ENCODE measurements at places on chromosomes 2 and 18.
A peak's percentile ranks its signal among the peaks of the same experiment; 100 is the strongest.

GRCh38 chr2:22035361-22035830 is 911.6 kb downstream of the TDRD15 start:
- DNase-seq, result no peak

- DNase-seq, result no peak
Measured at GRCh38 chr2:188647430-188648070, 326.6 kb upstream of the COL3A1 start.

DNA sequence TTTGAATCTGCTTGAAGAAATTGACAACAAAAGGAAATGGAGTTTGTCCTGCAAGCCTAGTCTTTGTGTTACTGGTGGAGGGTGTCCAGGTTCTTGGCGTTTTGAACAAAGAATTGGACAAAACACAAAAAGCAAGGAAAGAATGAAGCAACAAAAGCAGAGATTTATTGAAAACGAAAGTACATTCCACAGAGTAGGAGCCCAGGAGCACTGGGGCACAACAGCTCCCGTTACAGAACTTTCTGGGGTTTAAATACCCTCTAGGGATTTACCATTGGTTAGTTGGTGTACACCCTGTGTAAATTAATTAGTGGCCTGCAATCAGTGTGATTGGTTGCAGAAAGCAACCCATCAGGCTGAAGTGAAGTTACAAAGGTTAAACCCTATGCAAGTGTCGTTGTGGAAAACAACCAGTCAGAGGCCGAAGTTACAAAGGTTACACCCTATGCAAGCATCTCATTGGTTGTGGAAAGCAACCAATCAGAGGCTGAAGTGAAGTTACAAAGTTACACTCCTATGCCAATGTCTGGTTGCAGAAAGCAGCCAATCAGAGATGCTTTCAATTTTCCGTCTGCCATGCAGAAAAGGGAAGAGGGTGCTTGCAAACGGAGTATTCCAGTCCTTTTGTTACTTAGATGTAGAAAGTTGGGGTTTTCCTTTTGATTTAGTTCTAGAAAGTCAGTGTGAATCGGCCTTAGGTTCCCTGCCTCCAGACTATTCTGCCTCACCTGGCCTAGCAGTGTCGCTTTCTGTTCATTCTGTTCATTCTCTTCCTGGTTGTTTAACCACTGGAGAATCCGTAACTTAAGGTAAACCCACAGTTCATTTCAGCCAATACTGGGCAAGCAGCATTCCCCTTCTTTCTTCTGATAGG is 47.6 kb upstream of the PTH2R start:
- peak; percentile 96 for DNase-seq

DNA sequence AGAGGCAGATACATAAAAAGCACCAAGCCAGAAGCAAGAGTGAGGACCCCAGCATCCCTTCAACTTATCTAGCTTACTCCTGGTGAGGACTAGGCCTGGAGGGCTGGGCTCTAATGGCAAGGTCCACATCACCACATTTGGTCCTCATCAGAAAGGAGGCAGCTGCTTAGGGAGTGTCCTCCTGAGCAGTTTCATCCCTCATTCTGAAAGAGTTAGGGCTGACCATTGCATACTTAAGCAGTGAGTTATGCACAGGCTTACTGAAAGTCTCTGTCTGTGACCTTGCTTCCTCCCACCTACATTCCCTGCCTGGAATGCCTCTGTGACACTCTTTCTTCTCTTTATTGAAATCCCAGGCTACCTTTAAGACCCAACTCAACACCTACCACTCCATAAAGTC is 301.8 kb upstream of the ACVR2A start:
- DNase-seq, result no peak

GRCh38 chr2:223075301-223076270 is 23.6 kb downstream of the KCNE4 start:
- no peak for DNase-seq

GRCh38 chr2:43989545-43989944 is 6.2 kb downstream of the LRPPRC start:
- no peak for DNase-seq

DNA sequence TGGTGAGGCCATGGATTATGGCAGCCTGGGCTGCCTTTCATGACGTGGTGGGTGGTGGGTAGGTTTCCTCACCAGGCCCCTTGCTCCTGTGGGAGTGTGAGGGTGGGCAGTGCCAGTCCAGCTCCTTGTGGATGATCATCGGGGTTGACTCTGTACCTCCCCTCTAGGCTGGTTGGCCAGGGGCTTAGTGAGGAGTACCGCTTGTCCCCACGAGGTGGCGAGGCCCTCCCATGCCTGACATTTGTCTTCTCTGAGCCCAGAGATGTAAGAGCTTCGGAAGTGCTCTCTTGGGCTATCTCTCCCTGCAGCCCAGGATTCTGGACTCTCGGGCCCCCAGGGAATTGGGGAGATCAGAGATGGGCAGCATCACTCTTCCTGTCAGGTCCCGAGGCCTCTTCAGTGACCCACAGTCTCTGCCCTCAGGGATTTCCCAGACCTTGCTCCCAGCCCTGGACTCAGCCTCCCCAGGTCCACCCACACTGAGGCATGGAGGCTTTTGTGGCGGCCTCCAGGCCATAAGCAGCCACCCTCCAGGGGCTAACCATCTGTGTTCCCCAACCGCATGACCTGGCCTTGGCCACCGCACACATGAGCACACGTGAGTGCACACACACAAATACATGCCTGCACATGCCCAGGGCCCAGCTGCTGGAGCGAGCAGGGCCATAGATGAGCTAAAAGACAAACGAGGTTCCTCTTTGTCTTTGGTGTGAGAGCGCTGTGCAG is 6.5 kb downstream of the SPR start:
- peak; percentile 73 for DNase-seq

DNA sequence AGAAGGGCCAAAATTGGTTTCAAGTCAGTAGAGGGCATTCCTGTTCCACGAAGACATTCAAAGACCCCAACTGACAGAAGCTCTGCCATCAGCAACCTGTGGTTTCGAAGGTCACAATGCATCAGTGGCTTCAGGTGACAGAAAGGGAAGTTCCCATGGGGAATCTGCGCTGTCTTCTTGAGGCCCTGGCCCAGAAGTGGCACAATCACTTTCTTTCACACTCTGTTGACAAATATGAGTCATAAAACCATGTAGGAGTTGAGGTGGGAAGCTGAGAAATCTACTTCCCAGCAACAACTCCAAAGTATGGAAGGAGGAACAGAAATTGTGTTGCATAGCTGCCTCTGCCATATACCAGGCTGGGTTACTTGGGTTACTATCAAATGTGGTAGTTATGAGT is 621.1 kb upstream of the FANCL start:
- no peak for DNase-seq

DNA sequence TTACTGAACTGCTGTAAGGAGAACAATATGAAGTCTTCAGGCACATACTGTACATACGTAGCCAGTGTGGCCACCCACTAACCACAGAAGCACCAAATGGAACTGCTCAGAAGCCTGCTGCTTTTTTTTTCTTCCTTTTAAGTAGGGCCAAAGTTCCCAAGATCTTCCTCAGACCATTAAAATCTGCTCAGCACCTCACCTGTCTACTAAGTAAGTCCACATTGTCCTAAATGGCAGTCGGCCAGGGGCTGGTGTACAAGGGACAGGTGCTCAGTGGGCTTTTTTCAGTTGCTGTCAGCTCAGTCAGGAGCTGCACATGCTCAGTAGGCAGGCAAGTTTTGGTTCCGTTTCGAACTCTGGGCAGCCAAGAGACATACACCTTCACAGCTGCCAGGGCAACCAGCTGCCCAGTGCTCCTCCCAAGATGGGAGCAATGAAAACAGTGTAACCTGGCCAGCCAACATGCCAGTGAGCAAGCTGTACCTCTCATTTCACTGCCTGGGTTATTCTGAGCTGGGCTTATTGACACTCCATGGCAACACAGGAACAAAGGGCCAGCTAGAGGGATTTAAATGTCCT is 86.1 kb downstream of the ACVR1 start:
- DNase-seq, result no peak

DNA sequence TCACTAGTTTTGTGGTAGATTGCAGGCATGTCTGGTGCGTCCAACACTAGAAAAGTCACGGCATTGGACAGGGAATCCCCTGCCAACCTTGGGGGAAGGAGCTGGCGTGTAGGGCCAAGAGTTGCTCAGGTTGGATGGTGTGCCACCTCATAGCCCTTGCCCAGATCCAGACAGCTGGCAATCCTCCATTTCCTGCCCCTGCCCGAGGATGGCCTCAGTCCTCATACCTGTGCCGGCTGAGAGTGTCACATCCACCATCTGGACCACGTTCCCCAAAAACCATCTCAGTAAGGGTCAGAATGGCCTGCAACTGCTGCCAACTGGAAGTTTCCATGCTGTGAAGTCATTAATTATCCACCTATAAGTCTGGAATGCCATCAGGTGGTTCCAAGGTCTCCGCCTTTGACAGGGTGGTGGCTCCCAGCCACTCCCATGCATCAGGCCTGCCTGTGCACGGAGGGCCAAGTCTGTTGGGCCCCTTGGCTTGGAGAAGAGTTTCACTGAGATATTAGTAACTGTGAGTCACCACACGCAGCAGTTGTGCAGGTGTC is 55.0 kb downstream of the IMPA2 start:
- no peak for DNase-seq

GRCh38 chr2:174545240-174545639 is 52.4 kb downstream of the WIPF1 start:
- DNase-seq, result no peak

DNA sequence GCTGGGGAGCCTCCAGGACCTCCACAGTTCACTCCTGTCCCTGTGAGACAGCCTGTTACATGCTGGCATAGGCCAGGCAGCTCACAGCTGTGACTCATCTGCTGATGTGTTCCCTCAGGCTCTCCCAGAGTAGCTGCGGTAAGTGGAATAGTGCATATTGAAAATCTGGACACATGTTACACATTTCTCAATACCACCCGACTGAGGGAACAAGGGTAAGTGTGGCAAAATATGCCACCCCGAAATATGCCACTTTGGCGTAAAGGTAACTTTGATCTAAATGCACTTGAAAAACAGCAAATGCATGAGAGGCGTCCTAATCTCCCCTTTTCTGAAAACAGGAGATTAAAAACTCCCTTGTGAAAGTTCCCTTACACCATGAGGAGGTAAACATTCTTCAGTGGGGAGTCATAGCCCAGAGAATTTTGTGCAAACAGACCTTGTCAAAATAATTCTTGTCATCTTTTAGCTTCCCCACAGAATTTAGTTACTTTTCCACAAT is 557.9 kb downstream of the CCDC85A start:
- no peak for DNase-seq

- DNase-seq, result no peak
Measured at GRCh38 chr18:47512726-47513435, 261.4 kb upstream of the SKOR2 start.

DNA sequence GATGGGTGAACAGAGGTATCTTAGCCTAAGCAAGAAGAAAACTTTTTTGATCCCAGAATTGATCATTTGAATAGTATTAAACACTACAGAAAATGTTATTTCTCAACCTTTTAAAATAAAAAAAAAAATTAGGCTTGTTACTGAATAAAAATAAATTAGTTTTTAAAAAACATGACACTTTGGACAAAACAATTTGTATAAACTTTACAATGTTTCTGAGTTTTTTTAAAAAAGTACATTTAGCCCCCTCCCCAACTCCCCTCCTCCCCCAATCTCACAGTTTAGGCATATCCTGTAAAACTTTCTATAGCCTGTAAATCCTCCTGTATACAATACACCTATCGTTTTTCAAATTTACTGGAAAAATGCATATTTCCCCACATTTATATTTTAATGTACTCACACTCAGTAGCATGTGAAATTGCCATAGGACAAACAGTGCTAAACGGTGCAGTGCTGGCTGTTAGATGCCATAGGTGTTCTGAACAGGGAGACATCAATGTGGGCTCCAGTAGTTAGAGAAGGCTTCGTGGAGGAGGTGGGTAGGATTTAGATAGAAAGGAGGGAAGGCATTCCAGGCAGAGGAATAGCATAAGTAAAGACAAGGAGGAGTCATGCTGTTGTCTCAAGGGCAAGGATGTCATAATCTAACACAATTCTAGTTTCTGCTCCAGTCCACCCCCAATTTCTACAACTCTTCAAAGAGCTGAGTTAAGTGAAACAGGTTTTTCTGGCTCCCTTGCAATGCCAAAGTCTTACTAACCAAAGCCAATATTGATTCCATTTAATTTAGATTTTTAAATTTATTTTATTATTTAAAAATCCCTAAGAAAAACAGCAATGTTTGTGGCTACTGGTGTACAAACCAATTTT is 50.9 kb downstream of the SP3 start:
- DNase-seq, result no peak

DNA sequence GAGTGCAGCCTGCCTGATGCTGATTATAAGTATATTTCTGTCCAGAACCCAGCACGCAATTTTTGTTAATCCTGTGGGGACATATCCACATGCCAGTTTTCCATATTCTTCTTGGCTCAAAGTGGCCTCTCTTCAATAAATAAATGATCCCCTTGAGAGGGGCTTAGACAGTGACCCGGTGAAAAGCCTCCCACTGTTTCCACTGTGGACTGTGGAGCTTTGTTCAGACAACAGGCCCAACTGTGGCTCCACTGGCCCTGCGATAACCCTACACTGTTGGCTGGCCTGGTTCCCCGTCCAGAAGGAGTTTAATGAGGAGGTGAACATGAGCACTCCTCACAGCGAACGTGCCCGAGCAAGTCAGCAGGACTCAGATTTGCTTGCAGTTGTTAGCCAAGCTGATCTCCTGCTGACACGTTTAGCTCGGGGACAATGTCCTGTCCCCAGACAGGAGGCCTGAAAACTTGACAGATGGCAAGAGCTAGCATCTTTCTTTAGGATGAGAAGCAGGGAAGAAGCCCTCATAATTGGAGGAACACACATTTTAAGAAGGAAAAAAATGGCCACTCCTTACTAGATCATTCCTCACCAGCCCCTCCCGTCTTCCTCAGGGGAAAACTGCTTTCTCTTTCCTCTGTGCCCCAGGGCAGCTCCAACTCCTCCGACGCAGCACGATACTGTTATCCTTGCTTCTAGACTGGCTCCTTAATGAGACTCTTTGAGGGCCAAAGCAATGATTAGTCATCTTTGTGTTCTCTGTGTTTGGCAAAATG is 20.0 kb upstream of the MTCL1 start:
- DNase-seq, result no peak

GRCh38 chr2:42796427-42797248 is 4.3 kb upstream of the HAAO start:
- no peak for DNase-seq

- no peak for DNase-seq
Measured at GRCh38 chr2:112841295-112842044, 4.9 kb upstream of the IL1B start.

DNA sequence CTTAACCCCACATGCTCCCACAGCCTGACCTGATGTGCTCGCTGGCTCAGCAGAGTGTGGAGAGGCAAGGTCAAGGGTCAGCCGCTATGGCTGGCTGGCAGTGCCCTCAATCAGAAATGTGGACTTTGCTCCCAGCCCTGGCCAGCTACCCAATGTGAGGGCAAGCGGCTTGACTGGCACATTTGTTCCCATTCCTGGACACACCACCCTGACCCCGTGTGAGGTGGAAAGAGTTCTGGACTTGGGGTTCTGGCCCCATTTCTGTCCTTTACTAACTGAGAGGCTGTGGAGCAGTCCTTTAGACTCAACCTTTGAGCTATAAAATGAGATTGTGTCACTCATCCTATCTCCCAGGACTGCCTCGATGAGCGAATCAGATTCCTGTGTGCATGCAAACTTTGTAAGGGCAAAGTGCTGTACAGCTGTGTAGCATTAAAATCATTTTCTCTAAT is 9.1 kb downstream of the THNSL2 start:
- no peak for DNase-seq

- no peak for DNase-seq
Measured at GRCh38 chr2:110871637-110872036, 139.3 kb downstream of the ACOXL start.

- DNase-seq, result peak; percentile 14
Measured at GRCh38 chr2:215949991-215950404, 63.4 kb downstream of the MREG start.

- no peak for DNase-seq
Measured at GRCh38 chr2:238176613-238177012, 17.8 kb downstream of the ERFE start.
